Activated CD8-positive, alpha-beta memory T cell treated with anti-CD3 and anti-CD28 coated beads for 1 hour (primary cell): ENCODE measurements at places on chromosomes 2 and 18.

GRCh38 chr2:72953528-72953927, 36.2 kb downstream of the EMX1 start:
- no peak for DNase-seq

GRCh38 chr2:64538764-64539433, 14.8 kb downstream of the AFTPH start:
- no peak for DNase-seq

GRCh38 chr2:113980946-113981345, 91.1 kb downstream of the ACTR3 start:
- DNase-seq: no peak

- DNase-seq: no peak
Observed at GRCh38 chr2:189506514-189506976, 65.3 kb downstream of the WDR75 start.

- DNase-seq: no peak
Observed at GRCh38 chr2:206530727-206531126, 87.4 kb downstream of the ADAM23 start.

DNA sequence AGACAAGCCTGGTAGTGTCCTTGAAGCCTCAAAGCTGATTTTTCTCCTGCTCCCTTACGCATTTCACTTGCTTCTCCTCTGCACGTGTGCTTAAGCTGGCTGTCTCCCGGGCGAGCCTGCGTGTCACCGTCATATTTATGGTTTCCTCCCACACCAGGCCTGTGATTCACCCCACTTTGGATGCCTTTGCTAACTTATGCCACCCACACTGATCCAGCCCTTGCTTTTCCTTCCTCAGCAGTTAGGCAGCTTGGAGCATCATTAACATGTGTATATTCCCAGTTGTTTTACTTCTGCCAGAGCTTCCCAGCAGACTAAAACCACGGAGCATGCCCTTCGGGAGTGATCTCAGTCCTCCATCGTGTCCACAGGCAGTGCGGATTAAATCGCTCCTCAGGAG, 2.2 kb downstream of the ST3GAL5 start:
- DNase-seq: peak; percentile 30

DNA sequence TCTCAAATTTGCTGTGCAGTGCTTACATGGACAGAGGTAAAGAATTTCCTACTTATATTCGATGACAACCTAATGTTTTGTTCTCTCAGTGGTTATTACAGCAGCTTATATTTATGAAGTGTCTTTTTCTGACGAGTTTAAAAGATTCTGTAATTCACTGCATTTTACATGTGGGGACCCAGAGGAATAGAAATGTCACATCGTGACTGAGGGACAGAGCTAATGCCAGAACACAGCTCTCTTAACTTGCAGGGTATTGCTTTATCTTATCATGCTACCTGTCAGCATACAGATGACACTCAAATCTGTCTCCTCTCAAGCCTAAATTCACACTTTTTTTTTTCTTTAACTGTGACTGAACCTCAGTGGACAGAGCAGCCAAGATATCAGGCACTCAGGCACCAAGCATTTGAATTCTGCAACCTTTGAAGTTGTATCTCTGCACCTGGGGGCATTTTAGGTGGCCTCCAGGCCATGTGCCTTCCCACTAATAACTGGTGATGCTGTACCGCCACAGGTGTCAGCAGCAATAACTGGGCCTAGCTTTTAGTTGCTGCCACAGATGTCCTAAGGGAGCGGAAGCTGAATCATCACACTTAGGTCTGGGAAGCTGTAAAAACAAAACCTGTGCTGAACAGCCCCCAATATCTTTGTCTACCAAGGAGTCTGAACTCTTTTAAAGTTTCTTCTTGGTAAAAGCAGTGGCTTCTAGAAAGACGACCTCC, 315.8 kb upstream of the NRP2 start:
- DNase-seq: no peak

GRCh38 chr18:79447703-79448367, 52.1 kb downstream of the NFATC1 start:
- no peak for DNase-seq

GRCh38 chr2:168119515-168120141, 127.8 kb downstream of the STK39 start:
- no peak for DNase-seq

GRCh38 chr18:48962994-48963561, 12.3 kb upstream of the SMAD7 start:
- DNase-seq: no peak

DNA sequence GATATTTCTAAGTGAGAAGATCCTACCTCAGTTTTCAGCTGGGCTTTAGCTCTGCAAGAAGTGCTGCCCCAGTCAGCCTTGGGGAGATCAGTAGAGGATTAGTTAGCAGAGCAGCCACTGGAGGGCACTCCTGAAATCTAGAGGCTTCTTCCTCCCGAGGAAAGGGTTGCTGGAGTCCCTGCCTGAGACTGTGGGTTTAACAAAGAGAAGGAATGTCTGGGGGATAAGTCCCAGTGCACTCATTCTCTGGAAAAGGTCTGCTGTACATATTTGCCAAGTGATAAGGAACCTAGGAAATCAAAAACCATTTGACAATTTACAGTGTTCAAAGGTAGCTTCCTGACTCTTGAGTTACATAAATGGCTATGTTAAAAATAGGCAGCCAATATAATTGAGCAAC, 207.2 kb downstream of the SLC8A1 start:
- no peak for DNase-seq

GRCh38 chr18:10804126-10804525, 278.3 kb downstream of the NAPG start:
- DNase-seq: no peak

- DNase-seq: no peak
Observed at GRCh38 chr2:144596073-144596871, 76.4 kb upstream of the ZEB2 start.
